Cardiac fibroblast (primary cell): ENCODE measurements at places on chromosomes 5 and 9.

DNA sequence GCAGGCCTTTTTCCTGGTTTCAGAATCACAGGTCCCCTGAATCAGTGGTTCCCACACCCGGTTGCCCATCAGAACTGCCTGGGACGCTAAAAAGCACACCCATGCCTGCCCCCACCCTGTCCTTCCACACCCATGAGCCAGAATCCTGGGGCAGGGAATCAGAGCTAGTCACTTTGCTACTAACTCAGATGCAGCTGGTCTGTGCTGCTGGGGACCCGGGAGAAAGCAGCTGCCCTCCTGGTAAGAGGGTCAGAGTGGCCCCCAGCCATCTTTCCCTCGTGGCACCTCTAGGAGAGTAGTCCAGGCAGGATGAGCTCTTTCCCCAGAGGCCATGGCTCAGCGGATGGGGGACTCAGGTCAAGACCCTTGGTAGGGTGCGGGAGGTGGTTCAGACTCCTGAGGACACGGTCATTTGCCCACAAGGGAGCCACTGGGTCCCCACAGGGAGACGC is 11.3 kb upstream of the NUP214 start:
- DNase-seq: no peak

DNA sequence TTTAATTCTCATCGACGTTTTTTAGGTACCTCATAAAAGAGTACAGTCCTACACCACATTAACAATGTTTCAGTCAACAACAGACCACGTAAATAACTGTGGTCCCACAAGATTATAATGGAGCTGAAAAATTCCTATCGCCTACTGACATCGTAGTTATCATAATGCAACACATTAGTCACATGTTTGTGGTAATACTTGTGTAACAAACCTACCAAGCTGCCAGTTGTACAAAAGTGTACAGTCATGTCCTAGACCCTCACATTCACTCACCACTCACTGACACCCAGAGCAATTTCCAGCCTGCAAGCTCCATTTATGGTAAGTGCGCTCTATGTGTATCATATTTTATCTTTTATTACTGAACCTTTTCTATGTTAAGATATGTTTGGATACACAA is 16.8 kb downstream of the GNAQ start:
- DNase-seq: peak; percentile 39

GRCh38 chr9:126842220-126842842 is 18.1 kb upstream of the ZBTB34 start:
- no peak for DNase-seq

- no peak for DNase-seq
These were observed 235.3 kb downstream of the PRDM9 start for GRCh38 chr5:23742701-23743100.

- no peak for DNase-seq
These were observed 137.6 kb upstream of the GPR151 start for GRCh38 chr5:146653560-146653959.

DNA sequence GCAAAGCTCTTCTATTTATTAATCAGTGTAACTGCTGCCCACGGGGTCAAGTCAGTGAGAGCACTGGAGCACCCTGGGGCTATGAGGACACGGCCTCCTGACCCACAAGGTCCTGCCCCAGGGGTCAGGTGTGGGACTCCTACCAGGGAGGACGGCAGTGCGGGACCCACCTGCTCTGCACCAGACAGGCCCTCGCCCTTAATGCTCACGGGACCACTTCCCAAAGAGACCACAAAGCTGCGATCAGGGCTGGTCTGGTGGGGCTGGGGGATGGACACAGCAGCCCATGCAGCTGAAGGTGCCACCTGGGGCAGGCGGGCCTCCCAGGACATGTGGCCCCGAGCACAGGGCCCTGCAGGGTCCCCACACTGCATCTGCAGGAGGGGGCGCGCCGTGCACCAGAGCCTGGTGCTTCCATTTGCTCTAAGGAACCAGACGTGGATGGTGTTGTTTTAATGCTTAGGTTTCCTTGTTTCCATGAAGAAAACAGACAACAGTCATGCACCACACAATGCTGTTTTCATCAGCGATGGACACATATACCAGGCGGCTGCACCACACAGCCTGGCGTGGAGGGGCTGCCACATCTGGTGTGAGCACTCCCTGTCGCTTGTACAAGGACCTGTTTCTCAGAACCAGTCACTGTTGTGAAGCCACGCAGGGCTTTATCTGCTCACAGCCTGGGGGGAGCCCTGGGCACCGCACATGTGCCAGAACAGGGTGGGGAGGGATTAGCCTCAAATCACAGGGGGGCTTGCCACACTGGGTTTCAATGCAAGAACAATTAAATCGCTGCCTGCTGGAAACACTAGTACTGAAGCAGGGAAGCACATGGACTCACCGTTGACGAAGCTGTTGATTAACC is 22.6 kb downstream of the CLPTM1L start:
- DNase-seq: no peak

GRCh38 chr9:109886617-109887016 is 106.6 kb downstream of the PALM2AKAP2 start:
- peak; percentile 55 for DNase-seq

- peak; percentile 58 for DNase-seq
These were observed 27.4 kb upstream of the KIF4B start for GRCh38 chr5:154986151-154986550.

GRCh38 chr9:124477211-124477647 is 27.0 kb downstream of the ADGRD2 start:
- DNase-seq: no peak

DNA sequence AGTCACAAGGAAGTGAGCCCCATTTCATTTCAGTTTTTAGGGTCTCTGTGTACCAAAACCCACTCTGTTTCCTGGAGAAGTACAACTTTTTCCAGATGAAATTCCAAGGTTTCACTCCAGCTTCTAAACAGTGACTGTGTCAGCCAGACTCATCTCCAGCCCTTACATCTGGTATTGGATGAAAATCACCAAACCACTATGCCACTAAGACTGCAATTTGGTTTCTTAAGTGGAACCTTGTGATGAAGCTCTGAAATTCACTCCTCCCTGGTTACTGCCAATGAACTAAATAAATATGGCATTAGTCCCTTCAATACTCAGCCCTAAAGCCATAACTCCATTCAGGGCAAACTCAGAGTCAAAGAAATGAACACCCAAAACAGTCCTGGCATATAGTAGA is 211.2 kb upstream of the DAPK1 start:
- no peak for DNase-seq

DNA sequence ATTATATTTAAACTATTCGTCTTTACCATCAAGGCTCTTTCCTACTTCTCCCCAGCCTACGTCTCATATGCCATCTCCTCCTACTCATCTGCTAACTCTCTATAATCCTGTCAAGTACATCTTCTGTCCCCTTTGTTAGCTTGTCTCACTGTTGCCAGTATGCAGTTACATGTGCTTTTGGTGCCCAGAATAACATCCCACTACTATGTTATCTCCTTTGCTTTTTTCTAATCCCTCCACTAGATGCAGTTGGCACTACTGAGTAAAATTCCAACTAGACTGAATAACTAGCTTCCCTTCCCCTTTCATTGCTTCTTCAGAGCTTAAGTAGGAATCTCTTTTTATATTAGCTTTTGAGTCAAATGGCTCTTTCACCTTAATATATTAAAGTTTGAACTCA is 3.0 kb upstream of the ARRDC3 start:
- no peak for DNase-seq

DNA sequence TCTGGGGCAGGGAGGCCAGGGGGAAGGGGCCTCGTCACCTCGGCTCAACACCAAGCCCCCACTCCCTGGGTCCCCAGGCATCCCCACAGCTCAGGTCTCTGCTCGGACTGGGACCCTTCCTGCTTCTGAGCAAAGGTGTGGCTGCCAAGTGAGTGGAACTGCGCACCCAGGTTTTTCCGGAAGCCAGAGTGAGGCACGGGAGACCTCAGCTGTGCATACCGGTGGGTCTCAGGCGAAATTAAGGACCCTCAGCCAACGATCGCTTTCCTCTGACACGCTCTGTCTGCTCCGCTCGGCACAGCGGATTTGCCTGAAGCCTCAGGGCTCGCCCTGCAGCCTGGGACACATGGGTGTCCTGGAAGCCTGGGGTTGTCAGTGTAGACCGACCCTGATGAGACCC is 41.0 kb upstream of the IRX4 start:
- DNase-seq: no peak

DNA sequence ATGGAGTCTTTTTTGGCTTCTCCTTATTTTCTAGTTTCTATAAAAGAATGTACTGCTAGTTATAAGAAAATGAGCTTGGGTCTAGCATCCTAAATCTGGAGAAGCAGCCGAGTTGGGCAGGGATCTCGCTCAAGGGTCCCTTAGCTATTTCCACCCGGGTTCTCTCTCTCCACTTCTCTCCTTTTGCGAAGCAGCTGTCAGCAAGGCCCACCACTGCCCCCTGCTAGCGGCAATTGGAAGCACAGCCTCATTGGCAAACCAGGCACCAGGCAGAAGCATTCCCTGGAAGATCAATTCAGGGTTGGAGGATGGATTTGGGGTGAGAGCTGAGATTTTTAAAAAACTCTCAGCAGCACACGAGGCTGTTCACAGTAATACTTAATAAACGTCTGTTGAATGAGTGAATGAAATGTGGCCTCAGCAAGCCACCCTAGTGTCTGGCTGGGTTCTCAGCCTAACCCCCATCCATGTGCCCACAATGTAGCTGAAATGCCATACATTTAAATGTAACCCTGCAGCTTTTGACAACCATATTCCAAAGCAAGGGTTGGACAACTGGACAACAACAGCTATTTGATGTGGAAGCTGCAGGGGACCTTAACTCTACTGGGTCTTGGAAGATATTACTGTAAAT is 34.6 kb upstream of the TNIP1 start:
- DNase-seq: peak; percentile 70

GRCh38 chr9:83526901-83527300 is 11.3 kb downstream of the FRMD3 start:
- no peak for DNase-seq

GRCh38 chr5:138111937-138112336 is 27.3 kb downstream of the NME5 start:
- no peak for DNase-seq

GRCh38 chr9:109590966-109591365 is 92.9 kb upstream of the PTPN3 start:
- no peak for DNase-seq

DNA sequence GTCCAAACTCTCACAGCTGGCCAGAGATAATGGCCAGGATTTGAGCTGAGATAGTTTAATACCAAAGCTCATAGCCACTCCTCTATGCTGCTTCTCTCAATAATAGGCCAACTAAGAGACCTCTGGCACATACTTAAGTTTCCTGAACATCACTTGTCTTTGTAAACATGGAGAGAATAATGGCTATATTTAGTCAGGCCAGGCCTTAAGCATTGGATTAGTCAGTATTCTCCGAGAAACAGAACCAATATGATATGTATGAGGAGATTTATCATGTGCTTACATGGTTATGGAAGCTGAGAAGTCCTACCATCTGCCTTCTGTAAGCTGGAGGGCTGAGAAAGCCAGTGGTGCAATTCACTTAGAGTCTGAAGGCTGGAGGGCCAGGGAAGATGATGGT is 45.4 kb downstream of the CFAP95 start:
- DNase-seq: peak; percentile 3

DNA sequence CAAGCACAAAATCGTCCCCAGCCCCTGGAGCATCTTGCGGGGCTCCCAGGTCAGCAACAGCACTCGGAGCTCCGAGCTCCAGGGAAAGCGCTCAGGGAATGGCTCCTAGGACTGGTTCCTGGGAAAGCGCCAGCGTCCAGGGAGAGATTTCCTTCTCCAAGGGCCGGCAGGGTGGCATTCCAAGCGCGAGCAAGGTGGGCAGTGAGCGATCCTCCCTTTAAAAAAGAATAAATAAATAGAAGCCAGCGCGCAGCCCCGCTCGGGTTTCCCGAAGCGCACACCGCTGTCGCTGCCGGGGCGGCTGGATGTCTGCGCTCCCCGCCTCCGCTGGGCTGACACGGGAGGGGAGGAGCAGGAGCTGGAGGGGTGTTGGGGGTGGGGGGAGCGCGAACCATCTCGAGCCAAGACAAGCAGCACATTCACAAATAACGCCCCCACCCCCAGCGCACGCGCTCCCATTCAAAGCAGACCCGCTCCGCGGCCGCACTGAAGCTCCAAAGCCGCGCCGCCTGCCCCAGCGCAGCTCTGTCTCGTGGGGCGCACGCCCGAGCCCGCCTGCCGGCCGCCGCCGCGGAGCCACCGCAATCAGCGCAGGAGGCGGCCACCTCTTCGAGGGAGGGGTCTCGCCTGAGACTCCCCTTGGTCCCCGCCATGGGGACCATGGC is 327.4 kb downstream of the SH3GL2 start:
- DNase-seq: peak; percentile 3

DNA sequence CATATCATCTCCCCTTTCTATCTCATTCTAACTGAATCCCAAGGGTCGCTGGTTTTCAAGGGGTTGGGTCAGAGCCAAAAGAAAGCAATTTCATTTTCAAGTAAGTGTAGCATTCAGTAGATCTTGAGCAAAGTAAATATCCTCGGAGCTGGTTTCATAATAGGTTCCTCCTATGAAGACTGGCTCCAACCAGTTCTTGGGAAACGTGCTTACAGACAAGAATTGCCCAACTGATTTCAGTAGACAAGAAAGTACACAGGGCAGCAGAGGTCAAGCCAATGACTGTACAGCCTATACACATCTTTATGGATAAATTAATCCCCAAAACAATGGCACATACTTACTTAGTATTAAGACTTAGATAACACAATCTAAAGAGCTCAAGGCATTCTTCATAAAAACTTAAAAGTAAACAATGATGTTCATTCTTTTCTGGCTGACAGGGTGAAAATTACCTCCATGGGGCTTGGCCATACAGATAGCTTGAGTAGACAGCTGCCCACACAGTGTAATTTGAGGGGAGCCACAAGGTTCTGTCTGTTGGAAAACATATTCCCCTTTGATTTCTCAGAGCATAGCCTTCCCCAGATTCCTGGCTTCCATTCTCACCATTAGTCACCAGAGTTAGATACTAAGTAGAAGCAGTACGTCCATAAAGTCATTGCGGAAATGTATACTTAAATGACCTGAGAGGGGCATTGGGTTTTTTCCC is 163.9 kb downstream of the ARRDC3 start:
- peak; percentile 92 for DNase-seq

GRCh38 chr9:128643519-128644300 is 12.9 kb downstream of the DYNC2I2 start:
- DNase-seq: no peak

- DNase-seq: no peak
These were observed 360.6 kb downstream of the NR2F1-AS1 start for GRCh38 chr5:93220431-93220830.

DNA sequence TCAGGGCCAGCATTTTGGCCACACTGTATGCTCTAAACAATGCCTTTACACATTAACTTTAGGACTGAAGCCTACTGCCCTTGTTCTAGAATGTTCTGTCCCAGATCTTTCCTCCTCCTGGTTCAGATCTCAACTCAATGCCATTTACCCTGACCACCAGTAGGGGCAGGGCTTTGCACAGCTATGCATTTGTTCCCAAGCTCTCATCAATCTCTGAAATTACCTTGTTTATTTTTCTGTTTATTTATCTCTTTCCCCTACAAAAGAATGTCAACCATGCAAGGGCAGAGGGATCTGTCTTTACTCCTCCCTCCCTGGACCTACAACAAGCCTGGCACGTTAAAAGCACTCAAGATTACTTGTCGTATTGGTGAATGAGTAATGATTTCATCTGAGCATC is 612.9 kb downstream of the BNC2 start:
- DNase-seq: no peak

- peak; percentile 48 for DNase-seq
These were observed 48.5 kb upstream of the DAB2 start for GRCh38 chr5:39473156-39473775.

- no peak for DNase-seq
These were observed 45.5 kb downstream of the SLC6A3 start for GRCh38 chr5:1399737-1400136.

GRCh38 chr9:132810314-132810713 is 67.8 kb downstream of the AK8 start:
- no peak for DNase-seq

GRCh38 chr5:158843305-158843704 is 256.4 kb downstream of the EBF1 start:
- no peak for DNase-seq
